ENCODE measurements at places on chromosomes 2 and 18. TPM values are rescaled to one million over a fixed set of nuclear protein-coding genes. Genes with fewer than 3 reads are reported as not detected.

Gene HADHB
- 184 TPM for polyA plus RNA-seq

Gene HOXD8
- 170 TPM for polyA plus RNA-seq

Gene CNNM3
- 35.2 TPM for polyA plus RNA-seq

Gene TNFRSF11A
- polyA plus RNA-seq, result 2.8 TPM

DNA sequence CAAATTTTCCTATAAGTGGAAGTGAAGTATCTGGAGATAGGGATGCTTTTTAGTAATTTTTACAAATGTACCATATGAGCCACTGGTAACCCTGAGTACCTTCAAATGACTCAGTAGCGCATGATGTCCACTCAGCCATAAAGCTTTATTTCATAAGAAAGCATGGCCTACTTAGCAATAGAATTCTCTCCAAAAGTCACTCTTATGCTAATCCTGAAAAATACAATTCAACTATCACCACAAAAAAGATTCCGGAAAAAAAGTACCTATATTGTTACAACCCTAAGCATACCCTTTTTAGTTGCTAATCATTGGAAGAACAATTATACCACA lies 732.2 kb downstream of the SOCS6 start:
- no peak for DNase-seq

- no peak for DNase-seq
Measured at GRCh38 chr2:43300222-43300621, 73.8 kb upstream of the ZFP36L2 start.

DNA sequence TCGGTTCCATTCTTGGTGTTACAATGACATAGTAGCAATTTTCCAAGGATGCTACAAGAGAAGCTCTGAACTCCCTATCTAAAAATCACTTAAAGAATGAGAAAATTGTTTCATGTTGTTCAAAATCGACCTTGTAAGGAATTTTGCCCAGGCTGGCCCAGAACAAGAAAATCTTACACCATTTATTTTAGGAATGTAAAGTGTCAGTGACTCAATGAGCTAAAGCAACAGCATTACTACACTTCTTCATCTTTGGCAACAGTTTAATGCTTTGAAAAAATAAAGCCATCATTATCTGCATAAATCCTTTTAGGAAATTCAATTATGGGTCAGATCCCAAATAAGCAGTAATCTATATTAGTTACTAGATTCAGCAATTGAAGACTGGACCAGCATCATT lies 38.6 kb downstream of the SLC25A12 start:
- DNase-seq, result no peak

DNA sequence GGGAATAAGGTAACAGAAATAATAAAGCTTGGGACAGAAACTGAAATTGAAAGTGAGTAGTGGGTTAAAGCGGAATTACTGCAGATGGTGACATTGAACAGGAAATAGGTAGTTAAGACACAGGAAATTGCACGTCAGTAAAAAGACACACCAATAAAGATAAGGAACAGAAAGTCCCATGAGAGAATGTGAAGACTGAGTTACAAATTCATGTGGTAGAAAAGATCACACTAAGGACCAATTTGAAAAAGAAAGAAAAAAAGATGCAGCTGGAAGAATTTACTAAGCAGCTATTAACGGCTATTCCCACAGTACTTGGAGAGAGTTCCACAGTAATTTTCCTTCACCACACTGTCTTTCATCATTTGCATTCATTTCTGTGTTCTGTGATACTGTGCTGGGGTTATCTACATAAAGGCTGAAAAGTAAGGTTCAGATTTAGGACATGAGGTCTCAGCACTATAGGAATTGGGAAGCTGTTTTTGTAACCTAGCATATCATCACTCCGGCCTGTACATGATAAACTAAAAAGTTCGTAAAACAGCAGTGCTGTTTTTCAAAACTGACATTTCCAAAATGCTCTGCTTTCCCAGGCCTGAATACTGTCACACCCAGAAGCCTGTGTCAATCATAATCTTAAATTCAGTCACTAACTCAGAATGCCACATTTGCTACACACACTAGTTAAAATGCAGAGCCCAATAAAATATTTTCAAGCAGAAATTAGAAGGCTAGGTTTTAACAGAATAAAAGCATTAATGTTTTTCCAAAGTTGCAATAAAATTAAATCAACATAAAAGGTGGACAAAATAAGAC lies 42.9 kb downstream of the SRBD1 start:
- no peak for DNase-seq

DNA sequence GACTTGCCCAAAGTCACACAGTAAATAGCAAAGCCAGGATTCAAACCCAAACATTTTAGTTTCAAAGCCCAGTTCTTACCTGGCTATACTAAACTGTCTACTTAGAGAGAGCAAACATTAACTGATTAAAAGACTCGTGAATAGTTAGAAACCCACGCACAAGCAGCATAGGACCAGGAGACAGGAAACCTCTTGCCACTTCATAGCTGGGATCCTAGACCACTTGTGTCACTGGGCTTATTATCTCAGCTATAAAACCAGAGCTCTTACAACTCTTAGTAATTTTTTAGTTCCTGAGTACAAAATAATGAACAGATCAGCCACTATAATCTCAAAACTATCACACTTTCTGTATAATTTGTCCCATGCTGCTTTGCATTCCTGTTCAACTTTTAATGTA lies 2.4 kb upstream of the AAK1 start:
- no peak for DNase-seq

GRCh38 chr2:112640800-112641675 lies 4.7 kb upstream of the SLC20A1 start:
- no peak for DNase-seq

All from left kidney (tissue), 8 donors.